Anterior cingulate cortex (tissue), 58 donors: ENCODE measurements at places on chromosomes 13 and 19.
A peak's percentile ranks its signal among the peaks of the same experiment; 100 is the strongest.

DNA sequence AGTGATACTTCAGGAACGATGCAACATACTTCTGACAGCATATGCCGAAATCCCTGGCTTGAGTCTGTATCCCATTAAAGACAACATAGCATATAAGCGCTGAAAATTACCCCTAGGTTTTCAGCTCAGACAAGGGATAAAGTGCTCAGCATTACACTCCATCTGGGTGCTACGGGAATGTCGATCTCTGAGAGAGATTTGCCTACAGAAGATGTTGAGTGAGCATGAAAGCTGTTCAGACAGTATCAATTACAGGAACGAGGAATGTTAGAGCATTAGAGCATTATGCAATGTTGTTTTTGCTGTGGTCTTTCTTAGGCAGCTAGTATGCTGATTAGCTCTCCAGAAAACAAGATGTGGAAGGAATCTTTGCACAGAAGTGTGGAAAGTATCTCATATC, 484.5 kb downstream of the LIG4 start:
- DNase-seq = no peak

- DNase-seq = no peak
Observed at GRCh38 chr13:85420136-85420535, 379.1 kb downstream of the SLITRK6 start.

DNA sequence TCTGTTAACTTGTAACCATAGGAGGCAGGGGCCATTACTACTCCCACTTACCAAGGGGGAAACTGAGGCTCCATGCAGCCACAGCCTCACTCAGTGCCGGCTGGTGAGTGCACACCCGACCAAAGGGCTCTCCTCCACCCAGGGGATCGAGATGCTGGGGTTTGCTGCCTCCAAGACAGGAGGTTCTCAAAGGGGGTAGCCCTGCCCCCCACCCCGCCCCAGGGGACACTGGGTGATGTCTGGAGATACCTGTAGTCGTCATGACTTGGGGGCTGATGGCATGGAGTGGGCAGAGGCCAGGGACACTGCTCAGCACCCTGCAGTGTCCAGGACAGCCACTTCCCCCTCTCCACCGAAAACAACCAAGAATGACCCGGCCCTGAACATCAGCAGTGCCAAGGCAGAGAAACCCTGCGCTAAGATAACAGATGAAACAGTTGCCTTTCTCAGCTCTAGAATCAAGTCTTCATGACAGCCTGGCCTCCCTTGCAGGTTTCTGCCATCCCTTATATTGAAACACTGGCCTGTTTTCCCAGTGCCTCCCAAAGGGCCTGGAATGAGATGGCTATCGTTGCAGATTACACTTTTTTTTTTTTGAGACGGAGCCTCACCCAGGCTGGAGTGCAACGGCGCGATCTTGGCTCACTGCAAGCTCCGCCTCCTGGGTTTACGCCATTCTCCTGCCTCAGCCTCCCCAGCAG, 3.3 kb downstream of the REEP6 start:
- DNase-seq = no peak

- DNase-seq = no peak
Observed at GRCh38 chr13:27851096-27851850, 59.0 kb downstream of the GSX1 start.

GRCh38 chr13:19860884-19861655, 2.4 kb downstream of the ZMYM5 start:
- peak; percentile 11 for DNase-seq

DNA sequence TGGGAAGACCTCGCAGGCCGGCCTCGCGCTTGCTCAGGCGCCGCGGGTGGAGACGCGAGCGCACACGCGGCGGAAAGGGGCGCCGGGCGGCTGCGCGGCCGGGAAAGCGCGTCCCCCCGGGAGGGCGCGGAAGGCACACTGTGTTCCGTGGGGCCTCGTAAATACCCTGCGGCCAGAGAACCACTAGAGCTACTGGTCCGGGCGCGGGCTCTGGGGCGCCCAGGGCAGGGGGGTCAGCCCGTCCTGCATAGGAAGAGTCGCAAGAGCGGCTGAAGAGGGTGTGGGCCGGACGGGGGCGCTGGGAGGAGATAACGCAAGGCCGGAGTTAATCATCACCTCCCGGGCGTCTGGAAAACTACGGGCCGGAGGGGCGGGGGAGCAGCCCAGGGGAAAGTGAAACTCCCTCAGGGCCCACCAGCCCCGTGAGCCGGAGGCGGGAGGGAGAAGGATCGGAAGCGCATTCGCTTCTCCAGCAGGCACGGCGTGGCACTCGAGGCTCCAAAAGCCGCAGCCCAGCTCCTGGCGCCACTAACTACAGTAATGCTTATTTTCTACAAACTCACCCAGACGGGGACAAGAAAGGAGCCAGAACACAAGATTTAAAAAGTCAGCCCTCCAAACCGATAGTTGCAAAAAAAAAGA, 1.1 kb upstream of the WBP4 start:
- DNase-seq = peak; percentile 79

DNA sequence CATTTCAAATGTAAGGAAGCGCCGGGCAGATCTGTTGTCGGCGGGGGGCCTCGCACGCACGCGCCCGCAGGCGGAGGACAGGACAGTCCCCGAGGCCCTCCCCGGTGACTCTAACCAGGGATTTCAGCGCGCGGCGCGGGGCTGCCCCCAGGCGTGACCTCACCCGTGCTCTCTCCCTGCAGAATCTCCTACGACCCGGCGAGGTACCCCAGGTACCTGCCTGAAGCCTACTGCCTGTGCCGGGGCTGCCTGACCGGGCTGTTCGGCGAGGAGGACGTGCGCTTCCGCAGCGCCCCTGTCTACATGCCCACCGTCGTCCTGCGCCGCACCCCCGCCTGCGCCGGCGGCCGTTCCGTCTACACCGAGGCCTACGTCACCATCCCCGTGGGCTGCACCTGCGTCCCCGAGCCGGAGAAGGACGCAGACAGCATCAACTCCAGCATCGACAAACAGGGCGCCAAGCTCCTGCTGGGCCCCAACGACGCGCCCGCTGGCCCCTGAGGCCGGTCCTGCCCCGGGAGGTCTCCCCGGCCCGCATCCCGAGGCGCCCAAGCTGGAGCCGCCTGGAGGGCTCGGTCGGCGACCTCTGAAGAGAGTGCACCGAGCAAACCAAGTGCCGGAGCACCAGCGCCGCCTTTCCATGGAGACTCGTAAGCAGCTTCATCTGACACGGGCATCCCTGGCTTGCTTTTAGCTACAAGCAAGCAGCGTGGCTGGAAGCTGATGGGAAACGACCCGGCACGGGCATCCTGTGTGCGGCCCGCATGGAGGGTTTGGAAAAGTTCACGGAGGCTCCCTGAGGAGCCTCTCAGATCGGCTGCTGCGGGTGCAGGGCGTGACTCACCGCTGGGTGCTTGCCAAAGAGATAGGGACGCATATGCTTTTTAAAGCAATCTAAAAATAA, 18.2 kb downstream of the IL17D start:
- no peak for DNase-seq

GRCh38 chr13:68905186-68905585, 1202.4 kb upstream of the ATXN8OS start:
- no peak for DNase-seq
